Activated CD4-positive, alpha-beta T cell treated with anti-CD3 and anti-CD28 coated beads, Interleukin-2, amount 50 U/mL, for 24 hours (primary cell): ENCODE measurements at places on chromosomes 5 and 9.

DNA sequence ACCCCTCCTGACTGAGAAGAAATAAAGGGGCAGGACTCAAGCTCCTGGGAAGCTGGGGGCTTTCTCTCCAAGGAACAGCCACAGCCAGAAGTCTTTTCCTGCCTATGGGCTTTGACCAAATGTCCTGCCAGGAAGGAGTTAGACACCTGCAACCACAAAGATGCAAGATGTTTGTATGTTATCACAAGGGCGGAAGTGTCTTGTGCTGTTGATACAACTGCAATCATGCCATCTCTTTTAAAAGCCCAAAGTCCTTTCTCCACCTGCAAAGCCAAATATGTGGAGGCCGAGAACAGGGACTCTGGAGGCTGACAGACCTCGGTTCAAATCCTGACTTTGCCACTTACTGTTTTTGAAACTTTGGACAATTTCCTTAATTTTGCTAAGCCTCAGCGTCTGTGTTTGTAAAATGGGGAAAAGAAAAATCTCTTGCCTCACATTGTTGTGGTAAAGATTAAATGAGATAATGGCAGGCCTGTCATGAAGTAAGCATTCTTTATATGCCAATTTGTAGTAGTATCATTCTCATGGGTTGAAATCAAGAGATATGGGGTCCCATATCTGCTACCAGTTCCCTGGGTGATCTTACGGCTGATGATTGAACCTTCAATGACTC, 17.0 kb downstream of the HRH2 start:
- DNase-seq: no peak

GRCh38 chr9:87372356-87372851, 125.3 kb upstream of the DAPK1 start:
- no peak for DNase-seq

DNA sequence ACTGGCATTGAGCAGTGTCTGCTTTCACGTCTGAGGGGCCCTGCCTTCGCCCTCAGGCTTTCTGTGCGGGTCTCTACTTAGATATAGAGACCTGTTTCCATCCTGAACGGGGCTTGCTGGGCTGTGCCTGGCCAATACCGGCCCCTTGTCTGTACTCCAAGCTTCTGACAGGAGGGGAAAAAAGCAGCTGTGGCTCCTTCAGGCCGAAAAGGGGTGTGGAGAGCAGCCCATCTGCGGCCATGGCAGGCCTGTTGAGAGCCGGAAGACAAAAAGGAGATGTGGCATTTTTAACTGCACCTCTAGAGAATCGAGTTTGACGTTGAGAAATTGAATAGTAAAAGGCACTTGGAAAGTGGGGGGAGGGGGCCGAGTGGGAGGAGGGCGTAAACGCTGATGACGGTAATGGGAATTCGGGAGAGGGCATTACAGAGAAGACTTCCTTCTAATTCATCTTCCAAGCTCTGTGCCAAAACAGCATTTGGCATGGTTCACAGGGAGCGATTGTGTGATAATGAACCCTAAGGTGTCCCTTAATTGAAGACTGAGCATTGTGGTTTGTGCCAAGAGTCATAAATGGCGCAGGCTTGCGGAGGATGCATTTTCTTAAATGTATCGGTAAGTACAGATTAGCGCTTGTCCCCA, 25.1 kb upstream of the PRDM12 start:
- no peak for DNase-seq

DNA sequence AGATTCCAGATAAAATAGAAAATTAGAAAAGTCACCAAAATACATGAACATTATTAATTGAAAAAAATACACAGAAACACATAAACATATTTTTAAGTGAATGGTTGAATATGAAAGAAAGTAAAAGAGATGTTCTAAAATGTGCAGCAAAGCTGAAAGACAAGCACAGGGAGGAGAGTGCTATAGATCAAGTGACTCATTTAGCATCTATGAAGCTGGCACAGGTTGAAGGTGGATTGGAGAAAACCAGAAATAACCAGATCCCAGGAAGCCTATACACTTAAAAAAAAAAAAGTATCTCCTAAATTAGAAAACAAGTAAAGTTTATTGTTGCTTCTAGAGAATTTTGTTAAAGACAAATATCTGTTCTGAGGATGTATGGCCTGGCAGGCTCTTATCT, 338.9 kb downstream of the CDH12 start:
- no peak for DNase-seq

DNA sequence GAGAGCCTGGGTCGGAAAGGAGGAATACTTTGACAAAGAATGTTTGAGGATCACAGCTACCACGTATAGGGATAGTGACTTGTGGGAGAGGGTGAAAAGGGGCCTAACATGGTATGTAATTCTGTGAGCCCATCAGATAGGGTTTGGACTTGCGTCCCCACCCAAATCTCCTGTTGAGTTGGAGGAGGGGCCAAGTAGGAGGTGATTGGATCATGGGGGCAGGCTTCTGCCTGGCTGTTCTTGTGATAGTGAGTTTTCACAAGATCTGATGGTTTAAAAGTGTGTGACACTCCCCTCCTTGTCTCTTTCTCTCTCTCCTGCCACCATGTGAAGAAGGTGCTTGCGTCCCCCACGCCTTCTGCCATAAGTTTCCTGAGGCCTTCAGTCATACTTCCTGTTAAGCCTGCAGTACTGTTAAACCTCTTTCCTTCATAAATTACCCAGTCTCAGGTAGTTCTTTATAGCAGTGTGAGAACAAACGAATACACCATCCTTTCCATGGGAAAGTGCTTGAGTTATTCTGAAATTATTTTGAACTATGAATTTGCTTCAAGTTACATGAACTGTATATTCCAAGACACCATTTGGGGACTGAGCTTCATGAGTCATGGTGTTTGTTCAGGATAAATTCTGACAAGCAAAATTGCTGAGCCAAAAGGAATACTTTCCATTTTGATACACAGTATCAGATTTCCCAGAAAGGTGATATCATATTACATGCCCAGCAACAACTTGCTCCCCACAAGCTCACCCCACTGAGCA, 68.8 kb upstream of the SSBP2 start:
- DNase-seq: no peak

GRCh38 chr5:80653502-80653901, 950 bp upstream of the MSH3 start:
- no peak for DNase-seq

DNA sequence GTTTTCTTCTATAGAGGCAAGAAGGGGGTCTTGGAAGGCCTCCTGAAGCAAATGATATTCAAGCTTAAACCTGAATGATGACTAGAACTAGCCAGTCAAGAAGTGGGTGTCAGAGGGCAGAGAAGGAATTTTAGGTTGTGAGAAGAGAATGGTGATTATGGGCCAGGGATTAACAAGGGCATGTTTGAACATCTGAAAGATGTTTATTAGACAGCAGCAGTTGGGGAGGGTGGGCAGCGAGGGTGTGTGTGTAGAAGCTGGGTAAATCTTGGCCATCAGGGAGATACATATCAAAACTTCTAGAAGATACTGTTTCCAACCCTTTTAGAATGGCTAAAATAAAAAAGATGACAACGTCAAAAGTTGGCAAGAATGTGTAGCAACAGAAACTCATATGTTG, 54.5 kb downstream of the MAN2A1 start:
- DNase-seq: no peak

- no peak for DNase-seq
Observed at GRCh38 chr5:136070486-136071285, 41.9 kb downstream of the TGFBI start.

DNA sequence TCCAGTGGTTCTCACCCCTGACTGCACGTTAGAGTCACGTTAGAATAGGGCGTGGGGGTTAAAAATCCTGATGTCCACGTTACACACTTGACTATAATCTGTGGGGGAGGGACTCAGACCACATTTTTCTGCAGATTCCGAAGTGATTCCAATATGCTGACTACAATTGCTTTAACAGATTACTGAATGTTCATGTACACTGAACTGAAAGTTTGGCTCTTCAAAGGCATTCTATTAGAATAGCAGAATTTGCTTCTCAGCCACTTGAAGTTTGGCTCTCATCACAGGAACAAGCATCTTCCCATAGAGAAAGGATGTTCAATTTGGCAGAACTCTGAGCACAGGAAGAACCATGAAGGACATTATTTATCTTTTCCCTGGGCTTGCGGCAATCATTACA, 84.5 kb downstream of the HAPLN1 start:
- DNase-seq: no peak

DNA sequence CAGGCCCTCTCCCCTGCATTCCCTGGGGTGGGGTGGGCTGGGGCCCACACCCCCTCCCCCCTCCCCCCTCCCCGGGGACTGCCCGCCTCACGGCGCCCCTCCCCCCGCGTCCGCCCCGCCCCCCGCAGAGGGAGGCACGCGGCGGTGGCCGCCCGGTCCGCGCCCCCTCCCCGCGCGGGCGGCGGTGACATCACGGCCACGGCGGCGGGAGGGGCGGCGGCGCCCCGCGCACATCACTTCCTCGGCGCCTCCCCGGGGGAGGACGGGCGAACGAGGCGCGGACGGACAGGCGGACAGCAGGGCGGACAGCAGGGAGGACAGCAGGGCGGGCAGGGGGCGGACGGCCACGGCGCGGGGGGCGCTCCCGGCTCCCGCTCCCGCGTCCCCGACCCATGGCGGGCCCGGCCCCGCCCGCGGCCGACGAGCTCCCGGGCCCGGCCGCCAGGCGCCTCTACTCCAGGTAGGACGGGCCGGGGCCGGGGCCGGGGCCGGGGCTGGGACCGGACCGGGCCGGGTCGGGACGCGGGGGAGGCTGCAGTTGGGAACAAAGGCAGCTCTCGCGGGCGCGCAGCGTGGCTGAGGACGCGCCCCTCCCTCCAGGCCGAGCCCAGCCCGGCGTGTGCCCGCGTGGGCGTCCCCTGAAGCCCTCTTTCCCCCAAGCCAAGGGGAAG, at the start of gene GPSM1:
Gene GPSM1, plus strand, starts transcription at position 236 of the 671 bp plus-strand sequence. Its CDS starts 157 bp downstream, at position 393.
- no peak for DNase-seq

DNA sequence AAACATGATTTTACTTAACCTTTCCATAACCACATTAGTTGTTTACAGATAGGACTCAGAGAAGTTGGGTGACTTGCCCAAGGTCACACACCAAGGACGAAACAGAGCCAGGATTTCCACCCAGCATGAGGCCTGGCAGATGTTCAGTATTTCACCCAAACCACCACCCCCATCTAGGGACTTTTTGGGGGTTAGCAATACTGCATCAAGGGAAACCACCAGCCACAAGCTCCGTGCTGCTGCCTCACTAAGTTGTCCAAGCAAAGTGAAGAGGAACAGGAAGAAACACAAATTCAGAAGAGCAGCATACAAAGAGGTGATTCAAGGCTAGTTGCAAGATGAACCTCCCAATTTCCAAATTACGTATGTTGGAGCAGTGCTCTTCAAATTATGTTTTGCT, 219.6 kb upstream of the RORB start:
- DNase-seq: no peak

GRCh38 chr5:154298065-154298464, 107.5 kb downstream of the GALNT10 start:
- no peak for DNase-seq

DNA sequence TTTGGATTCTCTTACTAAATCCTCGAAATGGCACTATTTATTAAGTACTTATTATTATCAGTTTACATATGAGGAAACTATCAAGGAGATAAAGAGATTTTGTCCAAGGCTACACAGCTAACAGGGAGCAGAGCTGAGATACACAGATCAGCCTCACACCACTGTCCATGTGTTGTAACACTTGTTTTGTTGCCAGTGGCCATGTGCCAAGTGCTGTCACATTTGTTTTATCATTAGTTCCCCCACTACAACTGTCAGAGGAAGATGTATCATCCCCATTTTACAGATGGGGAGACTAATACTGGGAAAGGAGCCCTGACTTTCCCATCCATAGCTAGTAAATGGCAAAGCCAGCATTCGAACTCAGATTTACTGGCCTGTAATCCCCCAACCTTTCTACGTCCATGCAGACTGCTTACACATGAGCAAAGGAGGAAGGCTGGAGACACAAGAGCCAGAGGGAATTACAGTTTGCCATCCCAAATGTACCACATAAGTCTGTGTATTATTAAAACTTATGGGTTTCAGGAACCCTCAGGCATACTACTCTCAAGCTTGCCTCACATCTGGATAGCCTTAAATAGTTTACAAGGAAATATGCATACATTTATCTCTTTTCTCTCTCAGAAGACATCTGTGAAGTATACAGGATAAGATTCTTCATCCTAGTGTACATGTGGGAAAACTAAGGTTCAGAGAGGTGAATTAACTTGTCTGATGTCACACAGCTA, 25.1 kb downstream of the PAPPA start:
- no peak for DNase-seq

GRCh38 chr9:13786131-13786530, 506.6 kb upstream of the MPDZ start:
- DNase-seq: no peak

DNA sequence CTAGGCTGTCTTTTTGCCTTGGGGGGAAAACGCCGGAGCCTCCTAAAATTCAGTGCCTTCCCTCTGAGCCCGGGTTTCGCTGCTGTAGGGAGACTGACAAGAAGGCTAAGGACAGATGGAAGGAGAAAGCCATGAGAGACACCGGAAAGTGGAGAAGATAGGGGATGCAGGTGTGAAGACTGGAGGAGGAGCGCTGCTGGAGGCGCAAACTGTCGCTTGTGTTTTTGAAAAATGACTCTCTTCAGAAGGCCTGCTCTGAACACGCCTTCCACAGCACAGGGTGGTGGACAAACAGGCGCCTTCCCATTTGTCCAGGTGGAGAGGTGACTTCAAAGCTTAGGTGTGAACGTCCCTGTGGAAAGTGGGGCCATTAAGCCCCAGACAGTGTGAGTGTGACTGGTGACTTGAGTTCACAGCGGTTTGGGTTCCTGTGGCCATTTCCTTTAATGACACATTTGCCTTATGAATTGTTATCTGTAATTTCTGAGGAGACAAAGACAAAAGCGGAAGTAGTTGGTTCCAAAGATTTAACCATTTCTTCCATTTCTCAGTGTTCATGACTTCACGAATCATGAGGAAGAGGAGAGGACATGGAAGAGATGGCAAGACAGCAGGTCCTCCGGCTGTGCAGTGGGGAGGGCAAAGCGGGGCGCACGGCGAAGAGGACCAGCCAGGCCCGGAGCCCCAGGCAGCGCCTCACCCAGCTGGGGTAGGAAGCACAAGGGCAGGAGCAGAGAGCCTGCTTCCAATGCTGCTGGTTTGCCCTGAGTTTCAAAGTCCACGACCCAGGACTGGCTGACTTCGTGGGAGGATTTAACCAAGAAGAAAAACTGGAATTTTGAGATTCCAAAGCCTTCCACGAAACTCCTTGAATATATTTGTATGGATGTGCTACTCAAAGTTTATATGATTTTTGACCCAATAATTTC, 27.8 kb upstream of the SEMA4D start:
- no peak for DNase-seq

GRCh38 chr5:58185801-58186200, 274.1 kb downstream of the PLK2 start:
- no peak for DNase-seq

GRCh38 chr5:58359981-58360380, 99.9 kb downstream of the PLK2 start:
- DNase-seq: no peak
